Stimulated activated CD4-positive, alpha-beta T cell treated with anti-CD3 and anti-CD28 coated beads, Interleukin-2, amount 100 ng/mL, for 48 hours (primary cell): ENCODE measurements at places on chromosomes 6 and 20.
A peak's percentile ranks its signal among the peaks of the same experiment; 100 is the strongest.

DNA sequence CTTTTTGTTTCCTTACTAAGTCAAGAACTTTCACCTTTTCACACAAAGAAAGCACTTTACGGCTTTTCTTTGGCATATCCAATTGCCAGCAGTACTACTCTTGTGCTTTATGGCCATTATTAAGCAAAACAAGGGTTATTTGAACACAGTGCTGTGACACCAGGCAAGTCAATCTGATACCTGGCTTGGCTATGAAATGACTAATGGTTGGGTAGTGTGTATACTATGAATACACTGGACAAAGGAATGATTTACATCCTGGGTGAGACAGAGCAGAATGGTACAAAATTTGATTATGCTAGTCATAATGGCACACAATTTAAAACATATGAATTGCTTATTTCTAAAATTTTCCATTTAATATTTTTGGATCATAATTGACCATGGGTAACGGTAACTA lies 22.1 kb upstream of the ADGRF1 start:
- no peak for DNase-seq

DNA sequence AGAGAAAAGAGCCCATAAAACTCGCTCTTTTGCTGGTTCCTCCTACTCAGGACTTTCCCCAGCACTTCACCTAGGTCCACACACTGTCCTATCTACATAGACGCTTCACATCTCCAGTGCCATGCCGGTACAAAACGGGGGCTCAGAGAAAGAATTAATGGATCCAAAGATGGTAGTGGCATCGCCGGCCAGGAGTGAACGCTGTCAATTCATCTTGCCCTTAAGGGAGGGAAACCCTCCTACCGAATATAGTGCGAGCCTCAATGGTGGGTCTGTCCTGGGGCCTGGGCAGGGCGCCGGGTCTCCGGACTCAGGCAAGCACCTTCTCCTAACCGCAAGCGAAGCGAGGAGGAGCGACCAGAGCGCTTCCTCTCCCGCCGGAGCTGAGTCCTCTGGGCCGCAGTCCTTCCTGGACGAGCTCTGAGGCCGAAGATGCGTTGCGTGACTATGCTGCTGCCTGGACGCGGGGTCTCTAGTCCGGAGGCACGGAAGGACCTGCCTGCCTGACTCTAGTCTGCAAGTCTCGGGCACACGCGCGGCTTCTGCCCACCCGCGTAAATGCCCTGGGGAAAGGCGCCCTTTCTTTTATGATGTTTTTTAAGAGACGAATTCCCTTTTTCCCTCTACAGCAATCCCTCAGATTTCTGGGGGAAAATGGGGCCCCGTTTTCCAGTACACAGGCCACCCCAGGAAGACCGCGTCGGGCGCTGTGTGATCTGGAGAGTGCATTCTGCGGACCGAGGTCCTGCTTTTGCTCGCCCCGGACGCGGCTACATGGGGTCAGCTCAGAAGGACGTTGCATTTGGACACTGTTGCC lies 100.1 kb upstream of the PRDM1 start:
- DNase-seq, result no peak

- DNase-seq, result peak; percentile 24
Observed at GRCh38 chr6:26124781-26125685, 37.8 kb downstream of the HFE start.

- peak; percentile 53 for DNase-seq
Observed at GRCh38 chr6:34671801-34672656, 24.5 kb downstream of the ILRUN start.

DNA sequence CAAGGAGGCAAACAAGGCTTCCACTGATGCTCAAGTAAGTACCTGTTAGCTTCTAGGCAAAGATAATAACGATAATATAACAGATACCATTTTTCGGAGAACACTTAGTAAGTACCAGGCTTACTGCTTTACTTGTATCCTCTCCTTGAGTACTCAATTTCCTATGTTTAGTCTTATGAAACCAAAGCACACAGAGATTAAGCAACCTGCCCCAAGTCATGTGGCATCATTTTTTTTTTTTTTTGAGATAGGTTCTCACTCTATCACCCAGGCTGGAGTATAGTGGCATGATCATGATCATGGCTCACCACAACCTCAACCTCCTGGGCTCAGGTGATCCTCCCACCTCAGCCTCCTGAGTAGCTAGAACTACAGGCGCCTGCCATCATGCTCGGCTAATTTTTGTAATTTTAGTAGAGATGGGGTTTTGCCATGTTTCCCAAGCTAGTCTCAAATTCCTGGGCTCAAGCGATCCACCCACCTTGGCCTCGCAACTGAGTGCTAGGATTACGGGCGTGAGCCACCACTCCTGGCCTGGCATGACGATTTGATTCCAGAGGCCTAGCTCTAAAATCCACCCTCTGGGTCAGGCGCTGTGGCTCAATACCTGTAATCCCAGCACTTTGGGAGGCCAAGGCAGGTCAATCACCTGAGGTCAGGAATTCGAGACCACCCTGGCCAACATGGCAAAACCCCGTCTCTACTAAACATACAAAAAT lies 14.0 kb downstream of the SPAG4 start:
- no peak for DNase-seq

DNA sequence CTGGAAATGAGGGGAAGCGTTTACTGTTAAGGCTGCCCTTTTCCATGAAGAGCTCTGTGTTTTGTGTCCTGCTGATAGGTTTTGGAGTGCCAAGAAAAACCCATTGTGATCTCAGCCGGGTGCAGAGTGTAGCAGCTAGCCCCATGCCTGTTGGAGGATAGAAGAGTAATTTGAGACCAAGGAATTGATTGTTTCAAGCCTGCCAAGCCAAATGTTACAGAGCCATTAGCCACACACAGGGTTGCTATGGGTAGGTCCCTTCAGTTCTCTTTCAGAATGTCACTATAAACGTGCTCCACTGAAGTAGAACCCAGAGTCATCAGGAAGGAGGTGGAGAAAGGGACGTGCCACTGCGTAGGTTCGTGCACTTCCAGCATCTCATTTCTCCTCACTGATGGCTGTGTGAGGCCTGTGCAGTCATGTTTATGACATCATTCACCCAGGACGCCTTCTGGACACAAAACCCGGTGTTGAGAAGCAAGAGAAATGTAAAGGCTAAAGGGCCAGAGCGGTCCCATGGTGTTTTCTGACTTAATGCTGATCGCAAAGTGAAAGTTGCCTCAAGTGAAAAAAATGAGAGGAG lies 6.6 kb downstream of the GMPR start:
- no peak for DNase-seq
